A172 (cell line): ENCODE measurements at places on chromosomes 13 and 19. TPM values are rescaled to one million over a fixed set of nuclear protein-coding genes. Genes with fewer than 3 reads are reported as not detected.

The ISOC2 gene
- total RNA-seq = 114 and 139 TPM in 2 replicates

The FAM124A gene
- 2.8 and 4.0 TPM in 2 replicates for total RNA-seq

The DAND5 gene
- 0.10 and 0.36 TPM in 2 replicates for total RNA-seq

The TPT1 gene
- total RNA-seq = 1,498 and 1,612 TPM in 2 replicates

The FGF21 gene
- total RNA-seq = not detected in 2 replicates

The CEACAM16 gene
- not detected in 2 replicates for total RNA-seq

The ZNF30 gene
- total RNA-seq = 1.3 and 2.8 TPM in 2 replicates

DNA sequence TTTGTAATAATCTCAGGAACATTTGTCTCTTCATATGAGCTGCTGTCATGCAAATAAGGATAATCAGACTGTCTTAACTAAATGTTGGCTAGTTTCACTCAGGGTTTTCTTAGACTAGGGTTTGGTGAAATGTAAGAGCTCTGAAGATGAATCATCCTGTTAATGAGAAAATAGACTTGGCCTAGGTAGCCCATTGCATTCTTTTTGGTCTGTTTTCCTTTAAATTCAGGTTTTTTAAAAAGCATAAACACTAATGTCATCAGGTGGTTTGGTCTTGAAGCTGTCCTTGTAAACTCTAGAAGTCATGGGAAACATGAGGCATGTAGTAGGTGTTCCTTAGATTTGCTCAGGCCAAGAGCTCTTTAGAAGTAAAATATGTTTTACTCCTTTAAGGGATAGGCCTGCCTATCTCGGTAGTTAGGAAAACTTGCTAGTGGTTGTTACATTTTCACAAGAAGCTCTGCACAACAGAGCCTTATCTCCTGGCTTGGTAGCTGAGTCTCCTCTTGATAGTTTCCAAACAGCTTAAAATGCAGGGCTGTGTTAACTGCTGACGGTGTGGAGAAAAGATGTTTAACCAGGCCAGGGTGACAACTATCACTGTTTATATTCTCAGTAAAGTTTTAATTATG lies 62.0 kb upstream of the C1QTNF9B start:
- DNase-seq = no peak

GRCh38 chr13:29803221-29803620 lies 47.2 kb downstream of the UBL3 start:
- DNase-seq = no peak

- no peak for DNase-seq
Measured at GRCh38 chr19:4969772-4970531, 1.0 kb downstream of the KDM4B start.

DNA sequence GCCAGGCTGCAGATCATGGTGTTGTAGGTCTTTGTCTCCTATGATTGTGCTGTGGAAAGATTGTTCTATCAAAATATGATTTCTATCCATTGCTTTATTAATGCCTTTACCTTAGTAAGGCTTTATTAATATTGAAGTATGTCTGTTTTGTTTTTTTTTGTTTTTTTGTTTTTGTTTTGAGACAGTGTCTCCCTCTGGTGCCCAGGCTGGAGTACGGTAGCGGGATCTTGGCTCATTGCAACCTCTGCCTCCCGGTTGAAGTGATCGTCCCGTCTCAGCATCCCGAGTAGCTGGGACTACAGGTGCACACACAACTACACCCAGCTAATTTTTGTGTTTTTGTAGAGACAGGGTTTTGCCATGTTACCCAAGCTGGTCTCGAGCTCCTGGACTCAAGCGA lies 7.7 kb downstream of the IRGC start:
- no peak for DNase-seq

DNA sequence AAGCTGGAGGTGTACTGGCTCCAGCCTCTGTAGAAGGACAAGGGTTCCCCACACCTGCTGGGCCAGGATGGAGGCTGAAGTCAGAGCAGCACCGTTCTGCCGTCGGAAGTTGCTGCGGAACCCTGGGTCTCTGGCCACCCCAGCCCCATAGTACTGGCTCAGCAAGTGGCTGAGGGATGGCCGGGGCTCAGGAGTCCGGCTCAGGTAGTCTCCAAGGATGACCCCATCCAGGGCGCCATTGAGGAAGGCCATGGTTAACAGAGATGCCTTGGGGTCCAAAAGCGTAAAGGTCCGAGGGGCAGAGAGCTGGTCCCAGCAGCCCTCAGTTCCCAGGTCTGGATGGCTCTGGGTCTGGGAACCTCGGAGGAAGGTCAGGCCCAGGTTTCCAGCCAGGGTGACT lies 3.7 kb downstream of the PGLYRP2 start:
- DNase-seq = no peak

DNA sequence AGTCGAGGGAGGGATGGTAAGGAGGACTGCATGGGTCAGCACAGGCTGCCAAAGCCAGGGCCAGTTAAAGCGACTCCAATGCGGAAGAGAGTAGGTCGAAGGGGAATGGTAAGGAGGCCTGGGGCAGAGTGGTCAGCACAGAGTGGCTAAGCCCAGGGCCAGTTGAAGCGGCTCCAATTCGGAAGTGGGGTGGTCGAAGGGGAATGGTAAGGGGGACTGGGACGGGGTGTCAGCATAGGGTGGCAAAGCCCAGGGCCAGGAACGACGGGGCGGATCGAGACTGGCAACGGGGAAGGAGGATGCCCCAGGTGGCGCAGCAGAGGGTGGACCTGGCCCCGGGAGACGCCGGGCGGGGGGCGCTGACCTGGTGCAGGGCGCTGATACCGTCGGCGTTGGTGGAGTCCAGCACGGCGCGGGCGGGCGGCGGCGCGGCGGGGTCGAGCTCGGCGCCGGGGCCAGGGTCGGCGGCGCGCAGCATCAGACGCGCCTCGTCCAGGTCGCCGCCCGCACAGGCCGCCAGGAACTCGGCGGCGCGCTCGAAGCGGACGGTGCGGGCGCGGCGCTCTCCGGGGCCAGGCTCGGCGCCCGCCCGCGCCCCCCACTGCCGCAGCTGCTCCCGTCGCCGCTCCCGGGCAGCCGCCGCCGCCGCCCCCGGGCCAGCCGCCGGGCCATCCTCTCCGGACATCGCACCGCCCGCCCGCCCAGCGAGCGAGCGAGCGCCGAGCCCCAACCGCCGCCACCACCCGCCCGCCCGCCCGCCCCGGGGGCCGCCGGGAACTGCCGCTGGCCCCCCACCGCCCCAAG lies at the start of gene PPP1R12C:
TSS of gene PPP1R12C (minus strand) at position 779 of the 804 bp plus-strand sequence. CDS start at position 685, 94 bp downstream.
- DNase-seq = peak; percentile 21

GRCh38 chr13:94020833-94021232 lies 458.6 kb downstream of the DCT start:
- peak; percentile 60 for DNase-seq

GRCh38 chr19:2923510-2923909 lies 21.3 kb downstream of the ZNF77 start:
- DNase-seq = peak; percentile 35

DNA sequence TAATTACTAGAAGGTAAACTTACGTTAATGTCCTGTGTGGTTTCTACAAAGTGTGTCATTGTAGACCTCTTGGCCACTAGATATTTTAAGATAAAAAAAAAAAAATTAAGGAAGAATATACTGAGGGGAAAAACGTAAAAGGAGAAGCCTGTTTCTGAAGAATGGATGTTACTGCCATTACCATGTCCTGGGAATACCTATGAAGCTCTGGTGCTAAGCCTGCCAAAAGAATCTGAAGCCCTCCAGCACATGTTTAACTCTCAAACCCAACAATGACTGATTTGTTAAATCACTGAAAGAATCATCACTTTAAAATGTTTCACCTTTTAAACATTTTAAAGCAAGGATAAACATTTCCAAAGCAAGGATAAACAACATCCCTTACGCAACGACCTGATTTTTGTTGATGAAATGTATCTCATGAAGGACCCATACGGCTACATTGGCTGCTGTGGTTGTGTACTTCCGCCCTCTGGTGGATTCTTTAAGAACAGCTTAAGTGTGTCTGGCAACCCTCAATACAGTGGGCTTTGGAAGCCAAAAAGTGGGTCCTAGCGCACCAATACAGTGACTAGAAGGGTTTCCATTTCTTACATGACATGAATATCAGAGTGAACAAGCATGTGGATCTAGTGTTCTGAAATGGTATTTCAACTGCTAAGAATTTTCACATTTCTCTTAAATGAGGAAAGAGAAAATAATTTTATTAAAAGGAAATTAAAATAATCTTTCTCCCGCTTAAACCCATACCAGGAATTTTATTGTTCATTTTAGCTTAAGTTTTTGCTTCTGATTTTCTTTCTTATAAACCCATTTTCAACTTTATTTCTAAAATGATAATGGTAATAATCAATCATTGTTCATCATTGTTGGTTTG lies 74.5 kb upstream of the RAP2A start:
- peak; percentile 70 for DNase-seq

GRCh38 chr13:33958964-33959363 lies 141.0 kb downstream of the RFC3 start:
- DNase-seq = no peak

- no peak for DNase-seq
Measured at GRCh38 chr19:2770055-2771013, 12.7 kb downstream of the SGTA start.

DNA sequence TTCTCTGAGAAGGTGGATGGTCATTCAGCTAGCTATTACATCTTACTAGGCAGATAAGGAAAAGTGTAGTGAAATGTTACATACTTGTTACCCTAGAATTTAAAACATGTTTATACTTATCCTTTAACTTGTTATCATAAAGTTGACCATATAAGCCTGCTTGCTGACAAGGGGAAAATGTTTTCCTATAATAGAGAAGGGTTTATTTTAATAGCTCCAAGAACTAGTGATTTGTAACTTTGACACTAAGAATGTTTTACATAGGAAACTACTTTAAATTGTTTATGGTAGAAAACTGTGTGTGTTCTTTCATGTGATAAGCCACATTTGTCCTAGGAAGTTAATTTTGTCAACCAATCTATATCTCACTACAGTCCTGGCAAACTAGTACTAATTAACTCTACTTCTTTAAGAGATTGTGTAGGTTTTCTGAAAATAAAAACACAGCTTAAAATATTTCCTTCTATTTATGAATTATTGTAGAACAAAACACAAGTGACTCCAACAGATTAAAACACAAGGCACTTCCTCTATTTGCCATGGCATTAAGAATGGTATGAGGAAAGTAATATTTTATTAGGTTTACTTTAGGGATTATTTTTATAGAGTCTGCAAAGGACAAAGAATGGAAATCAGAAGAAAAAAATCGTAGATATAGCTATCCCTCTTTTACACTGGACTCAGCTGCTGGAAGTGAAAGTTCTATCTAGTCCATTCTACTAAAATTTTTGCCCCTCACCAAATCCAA lies 233.3 kb upstream of the NBEA start:
- DNase-seq = no peak

GRCh38 chr13:61286148-61286745 lies 129.4 kb downstream of the PCDH20 start:
- DNase-seq = no peak

DNA sequence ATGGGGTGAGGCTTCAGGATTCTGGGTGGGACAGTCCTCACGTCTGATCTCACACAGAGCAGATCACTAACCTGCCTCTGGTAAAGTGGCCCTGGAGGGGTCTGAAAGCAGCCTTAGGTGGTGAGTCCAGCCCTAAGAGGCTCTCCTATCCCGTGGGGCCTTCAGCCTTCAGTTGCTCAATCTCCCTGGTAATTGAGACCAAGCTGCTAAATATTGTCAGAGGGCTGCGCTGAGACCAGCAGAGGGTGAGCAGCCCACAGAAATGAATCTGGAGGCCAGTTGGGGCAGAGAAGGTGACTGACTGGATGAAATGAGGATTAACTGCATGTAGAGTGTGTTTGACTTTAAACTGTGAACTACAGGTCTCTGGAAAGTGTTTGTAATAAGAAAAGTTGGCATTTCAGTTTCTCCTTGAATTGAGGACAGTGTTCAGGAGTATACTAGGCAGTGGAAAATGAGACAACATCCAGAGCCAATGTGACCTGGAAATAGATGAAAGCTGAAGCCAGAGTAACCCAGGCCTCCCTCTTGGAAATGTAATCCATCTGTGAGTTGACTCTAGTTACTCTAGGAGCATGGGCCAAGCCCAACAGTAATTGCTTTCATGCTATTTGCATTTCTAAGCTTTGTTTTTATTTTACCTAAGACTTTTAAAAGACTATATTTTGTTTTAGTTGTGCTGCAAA lies 14.3 kb upstream of the HSPH1 start:
- DNase-seq = no peak

- no peak for DNase-seq
Measured at GRCh38 chr19:35554076-35554475, 8.7 kb downstream of the TMEM147 start.

GRCh38 chr13:52034616-52035226 lies 10.2 kb downstream of the UTP14C start:
- DNase-seq = no peak

- peak; percentile 72 for DNase-seq
Measured at GRCh38 chr13:48775285-48775684, 121.6 kb downstream of the CYSLTR2 start.

DNA sequence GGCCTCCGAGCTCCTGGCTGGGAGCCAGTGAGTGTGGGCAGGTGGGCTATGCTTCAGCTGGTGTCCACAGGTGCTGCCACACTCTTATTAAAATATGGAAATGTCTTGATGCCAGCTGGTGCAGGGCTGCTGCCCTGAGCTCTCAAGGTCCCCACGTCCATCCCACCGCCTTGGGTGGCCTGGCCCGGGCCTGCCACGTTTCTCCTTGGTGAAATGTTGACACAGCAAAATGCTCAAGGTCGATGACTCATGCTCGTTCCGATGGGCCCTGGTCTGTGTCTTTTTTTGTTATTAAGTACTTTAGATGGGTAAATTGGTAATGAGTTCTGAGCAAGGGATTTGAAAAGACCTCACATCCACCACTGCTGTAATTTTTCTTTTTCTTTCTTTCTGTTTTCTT lies 524.7 kb downstream of the MYO16 start:
- DNase-seq = peak; percentile 48

DNA sequence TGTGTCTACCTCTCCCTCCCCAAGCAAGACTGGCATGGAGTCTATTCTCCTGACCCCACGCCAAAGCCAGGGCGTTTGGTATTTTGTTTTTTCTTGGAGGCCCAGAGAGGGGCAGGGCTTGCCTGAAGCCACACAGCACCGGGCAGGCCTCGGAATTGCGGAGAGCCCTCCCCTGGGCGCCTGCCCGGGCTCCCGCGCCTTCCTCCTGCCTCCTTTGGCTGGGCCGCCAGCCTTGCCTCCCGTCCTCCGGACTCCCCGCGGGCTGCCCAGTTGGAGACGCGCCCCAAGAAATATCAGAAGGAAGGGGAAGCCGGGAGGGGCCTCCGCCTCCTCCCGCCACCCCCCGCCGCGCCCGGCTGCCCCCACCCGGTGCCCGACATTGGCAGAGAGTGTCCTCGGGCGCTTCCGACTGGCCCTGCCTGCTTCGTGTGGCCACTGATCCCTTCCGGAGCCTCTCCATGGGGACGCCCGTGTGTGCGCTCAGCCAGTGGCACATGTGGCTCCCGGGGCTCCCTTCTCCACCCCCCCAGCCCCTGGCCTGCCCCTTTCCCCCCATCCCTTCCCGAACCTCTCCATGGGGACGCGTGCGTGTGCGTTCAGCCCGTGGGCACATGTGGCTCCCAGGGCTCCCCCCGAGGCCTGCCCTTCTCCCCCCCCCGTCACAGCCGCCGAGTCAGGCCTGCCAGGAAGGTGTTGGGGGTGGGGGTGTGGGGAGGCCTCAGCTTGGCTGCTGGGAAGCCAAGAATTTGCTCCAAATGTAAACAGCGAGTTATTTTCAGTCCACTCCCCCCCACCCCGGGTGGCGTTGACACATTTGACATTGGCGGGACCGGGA lies 37.3 kb downstream of the NFIC start:
- peak; percentile 89 for DNase-seq
